Activated CD4-positive, alpha-beta T cell treated with anti-CD3 and anti-CD28 coated beads, Interleukin-2, amount 10 ng/mL, durations not matched to agents 7 days and 5 days (primary cell): ENCODE measurements at places on chromosomes 7 and 10.
A peak's percentile ranks its signal among the peaks of the same experiment; 100 is the strongest.

DNA sequence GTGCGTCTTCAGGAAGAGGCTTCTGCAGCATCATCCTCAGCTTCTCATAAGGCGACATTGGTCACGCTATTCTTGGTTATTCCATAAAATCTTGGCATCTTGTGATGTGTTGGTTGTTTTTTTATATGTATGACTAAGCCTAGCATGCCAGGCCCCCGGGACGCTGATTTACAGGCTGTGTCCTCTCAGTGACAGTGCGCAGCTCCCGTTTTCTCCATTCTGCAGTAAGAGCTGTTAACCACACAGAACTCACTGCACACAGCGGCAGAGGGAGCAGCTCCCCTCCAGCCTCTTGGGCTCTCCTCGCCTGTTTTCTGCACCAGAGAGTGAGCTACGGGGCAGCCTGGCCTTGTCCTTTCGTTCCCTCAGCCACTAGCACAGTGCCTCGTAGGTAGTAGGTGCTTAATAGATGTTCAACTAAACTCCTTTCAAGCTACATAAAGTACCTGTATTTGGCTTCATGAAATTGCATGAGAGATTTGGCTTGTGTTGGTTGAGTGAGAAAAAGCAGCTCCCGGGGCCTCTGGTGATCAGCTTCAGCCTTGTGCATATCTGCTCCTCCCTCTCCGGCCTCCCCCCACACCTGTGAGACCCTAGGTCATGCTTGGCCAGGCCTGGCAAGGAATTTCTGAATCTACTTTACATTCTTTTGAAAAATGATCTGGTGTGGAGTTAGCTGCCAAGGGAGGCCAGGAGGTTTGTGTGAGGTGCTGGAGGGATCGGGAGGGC is 116.2 kb downstream of the WDR37 start:
- no peak for DNase-seq

GRCh38 chr10:110850099-110850498 is 21.6 kb upstream of the PDCD4 start:
- DNase-seq: no peak

DNA sequence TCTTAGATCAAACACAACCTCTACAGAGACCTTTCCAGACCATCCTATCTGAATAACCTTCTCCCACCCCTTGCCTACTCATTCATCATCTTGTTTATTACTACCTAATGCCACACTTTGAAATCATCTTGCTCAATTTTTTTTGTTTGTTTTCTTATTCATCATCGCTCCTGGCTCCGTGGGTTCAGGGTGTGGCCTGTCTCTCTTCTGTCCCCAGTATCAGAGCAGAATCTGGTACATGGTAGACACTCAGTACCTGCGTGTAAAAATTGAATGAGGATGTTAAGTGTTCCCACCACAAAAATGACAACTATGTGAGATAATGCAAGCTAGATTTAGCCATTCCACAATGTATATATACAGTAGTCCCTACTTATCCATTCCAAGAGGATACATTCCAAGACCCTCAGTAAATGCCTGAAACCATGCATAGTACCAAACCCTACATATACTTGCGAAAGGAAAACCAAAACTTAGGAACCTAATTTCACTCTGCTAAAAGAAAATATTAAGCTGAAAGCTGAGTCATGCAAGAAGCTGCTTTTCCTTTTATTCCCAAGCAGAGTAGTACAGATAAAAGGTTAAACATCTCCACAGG is 72.1 kb upstream of the SEC61G start:
- DNase-seq: no peak

DNA sequence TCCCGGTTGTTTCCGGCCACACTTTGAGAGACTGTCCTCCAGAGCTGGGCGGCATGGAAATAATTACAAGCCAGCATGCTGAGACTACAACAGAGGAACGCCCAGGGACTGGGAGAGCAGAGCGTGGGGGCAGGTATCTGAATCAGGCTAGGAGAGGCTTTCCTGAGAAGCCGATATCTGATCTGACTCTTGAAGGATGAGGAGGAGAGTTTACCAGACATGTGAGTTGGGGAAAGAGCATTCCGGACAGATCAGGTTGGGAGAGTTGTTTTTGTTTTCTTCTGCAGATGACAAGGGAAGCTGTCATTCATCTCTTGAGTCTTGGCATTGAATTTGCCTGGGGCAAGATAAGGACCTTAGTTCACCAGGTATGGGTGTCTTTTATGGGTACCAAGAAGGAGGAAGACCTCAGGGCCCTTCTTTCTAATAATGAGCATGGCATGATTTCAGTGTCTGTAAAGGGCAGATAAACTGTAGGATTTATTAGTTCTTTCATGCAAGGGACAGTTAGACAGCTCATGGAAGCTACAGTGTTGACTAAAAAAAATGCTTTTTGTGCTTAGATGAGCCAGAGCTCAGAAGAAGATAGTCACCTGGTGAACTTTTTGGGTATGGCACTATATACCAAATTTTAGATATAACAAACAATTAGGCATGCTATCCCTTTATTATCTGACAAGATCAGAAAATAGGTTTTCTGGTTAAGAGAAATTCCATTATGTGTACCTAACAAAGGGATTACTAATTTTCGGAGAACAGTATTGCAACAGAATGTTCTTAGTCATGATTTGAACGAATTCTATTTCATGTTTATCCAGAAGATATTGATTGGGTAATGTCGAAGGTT is 36.2 kb downstream of the WBP1L start:
- no peak for DNase-seq

DNA sequence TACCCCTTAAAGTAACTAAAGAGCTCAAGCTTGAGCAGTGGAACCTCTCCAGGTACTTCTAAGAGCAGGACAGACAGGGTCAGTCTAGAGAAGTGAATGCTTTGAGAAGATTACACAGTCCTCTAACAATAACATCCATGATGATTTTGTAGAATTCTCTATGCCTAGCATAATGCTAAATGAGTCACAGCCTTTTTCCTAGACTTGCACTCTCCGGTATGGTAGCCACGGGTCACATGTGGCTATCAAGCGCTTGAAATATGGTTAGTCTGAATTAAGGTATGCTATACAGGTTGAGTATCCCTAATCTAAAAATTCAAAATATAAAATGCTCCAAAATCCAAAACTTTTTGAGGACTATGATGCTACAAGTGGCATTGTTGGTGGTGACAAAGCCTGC is 166.6 kb upstream of the MKLN1 start:
- DNase-seq: no peak

- DNase-seq: no peak
Observed at GRCh38 chr7:132760244-132760623, 184.0 kb upstream of the PLXNA4 start.

- DNase-seq: no peak
Observed at GRCh38 chr7:134527979-134528371, 608 bp downstream of the AKR1B10 start.

- DNase-seq: no peak
Observed at GRCh38 chr10:78552261-78552811, 516.4 kb upstream of the ZMIZ1 start.

DNA sequence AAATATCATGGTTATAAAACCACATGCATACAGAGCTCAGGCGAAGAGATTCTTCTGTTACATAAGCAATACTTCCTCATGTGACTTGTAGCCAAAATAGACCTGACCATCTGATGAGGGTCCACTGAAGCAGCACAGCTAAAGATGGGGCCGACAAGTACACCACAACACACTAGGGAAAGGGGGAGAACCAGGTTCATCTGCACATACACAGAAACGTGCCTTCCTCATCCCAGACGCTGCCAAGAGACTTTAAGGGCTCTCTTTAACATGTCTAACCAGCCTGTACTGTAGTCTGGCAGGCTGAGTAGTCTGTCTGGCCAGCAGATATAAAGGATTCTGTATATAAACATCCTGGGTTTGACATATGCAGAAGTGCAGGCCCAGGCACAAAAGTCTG is 30.3 kb downstream of the ERCC6 start:
- DNase-seq: no peak

DNA sequence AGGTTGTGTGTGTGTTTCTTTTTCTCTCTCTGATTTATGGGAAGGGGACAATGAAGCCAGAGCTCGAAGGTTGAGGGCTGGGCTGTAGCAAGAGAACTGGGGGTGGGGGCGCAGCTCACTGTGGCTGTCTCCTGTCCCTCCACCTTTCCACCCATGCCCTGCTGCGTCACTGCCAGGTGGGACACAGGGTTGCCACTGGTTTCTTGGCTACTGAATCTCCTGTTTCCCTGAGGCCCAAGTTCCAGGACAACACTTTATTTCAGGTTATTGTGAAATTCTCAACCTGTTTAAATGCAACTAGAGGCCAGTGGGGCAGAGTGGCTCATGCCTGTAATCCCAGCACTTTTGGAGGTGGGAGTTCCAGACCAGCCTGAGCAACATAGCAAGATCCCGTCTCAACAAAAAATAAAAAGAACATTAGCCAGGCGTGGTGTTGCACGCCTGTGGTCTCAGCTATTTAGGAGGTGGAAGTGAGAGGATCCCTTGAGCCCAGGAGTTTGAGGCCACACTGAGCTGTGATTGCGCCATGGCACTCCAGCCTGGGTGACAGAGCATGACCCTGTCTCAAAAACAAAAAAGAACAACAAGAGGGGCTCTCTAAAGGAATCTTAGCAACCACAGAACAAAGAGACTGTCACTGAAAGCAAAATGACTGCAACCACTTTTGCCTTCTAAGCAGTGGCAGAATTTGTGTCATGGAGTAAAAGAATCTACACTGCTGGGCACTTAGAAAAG is 22.6 kb downstream of the TBATA start:
- DNase-seq: no peak

GRCh38 chr7:21041666-21042065 is 255.0 kb upstream of the SP8 start:
- no peak for DNase-seq

DNA sequence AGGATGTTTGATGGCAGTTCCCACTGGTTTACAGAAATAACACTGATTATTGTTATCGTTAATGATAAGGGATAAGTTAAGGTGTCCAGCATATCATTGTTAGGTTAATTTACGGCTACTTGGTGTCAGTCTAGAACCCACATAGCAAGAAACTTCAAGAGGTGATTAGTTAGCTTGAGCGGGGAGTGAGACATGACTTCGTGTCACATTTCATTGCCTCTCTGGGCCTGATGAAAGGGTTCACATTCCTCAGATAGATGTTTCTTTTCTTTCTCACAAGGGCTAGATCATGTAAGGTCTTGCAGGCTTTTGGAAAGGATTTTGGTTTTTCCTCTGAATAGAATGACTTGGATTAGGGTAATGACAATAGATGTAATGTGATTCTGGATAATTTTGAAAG is 26.7 kb downstream of the WAC start:
- DNase-seq: no peak

DNA sequence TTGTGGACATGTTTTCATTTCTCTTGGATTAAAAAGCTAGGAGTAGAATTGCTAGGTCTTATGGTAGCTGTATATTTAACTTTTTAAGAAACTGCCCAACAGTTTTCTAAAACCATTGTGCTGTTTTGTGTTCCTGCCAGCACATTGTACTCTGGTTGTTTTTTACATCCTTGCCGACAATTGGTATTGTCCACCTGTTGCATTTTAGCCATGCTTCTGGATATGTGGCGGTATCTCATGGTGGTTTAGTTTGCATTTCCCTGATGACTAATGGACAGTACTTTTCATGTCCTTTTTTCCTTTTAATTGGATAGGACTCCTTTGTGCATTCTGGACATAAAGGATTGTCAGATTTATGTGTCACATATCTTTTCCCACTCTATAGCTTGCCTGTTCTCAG is 45.5 kb downstream of the STK17A start:
- no peak for DNase-seq

DNA sequence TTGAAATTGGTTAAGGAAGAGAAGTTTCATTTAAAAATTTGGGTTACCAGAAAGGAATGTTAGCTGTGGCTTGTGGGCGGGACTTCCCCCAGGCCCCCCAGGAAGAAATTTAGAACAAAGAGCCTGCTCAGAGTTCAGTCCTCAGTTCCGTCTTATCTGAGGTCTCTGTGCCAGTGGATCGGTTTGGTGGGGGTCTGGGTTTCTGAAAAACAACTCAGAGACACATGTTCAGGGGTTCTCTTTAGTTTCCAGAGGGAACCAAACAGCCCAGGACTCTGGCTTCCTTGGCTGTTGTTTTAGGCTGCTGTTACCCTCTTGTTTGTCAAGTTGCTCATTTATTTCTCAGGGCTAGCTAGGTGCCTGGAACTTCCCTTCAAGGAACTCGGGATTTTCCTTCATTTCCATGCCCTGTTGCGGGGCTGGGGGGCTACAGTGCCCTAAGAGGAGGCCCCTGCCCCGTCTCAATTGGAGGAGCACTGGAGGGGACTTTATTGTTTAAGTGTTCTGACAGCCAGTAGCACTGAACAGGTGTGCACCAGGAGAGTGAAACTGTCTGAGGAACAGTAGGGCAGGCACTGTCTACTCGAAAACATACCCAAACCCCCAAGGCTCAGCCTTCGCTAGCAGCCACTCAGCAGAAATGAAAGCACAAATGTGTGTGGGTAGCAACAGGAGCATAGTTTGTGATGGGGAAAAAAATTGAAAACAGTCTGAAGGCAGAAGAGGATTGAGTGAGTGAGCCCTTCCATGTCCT is 59.9 kb downstream of the ALOX5 start:
- peak; percentile 22 for DNase-seq

GRCh38 chr10:130790339-130790738 is 521.2 kb downstream of the TCERG1L start:
- DNase-seq: no peak

- no peak for DNase-seq
Observed at GRCh38 chr7:131908714-131909113, 352.3 kb upstream of the PODXL start.

GRCh38 chr7:88835147-88835728 is 39.7 kb upstream of the TEX47 start:
- no peak for DNase-seq

DNA sequence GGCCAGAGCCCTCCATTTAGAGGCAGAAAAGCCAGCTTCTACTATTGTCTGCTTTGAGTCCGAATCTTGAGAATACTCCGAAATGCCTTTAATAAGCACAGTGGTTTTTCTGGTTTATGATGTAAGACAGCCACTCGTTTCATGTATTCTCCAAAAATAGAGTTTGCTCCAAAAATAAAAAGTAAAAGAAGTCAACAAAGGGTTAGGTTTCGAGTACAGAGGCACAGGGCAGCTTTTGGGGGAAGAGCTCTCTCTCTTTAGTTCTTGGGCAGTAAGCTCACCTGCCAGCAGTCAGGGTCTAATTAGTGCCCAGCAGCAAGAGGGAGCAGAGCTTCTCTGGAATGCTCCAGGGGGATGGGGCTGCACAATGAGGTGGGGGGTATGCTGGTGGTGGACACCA is 20.2 kb downstream of the CREB3L2 start:
- DNase-seq: no peak

DNA sequence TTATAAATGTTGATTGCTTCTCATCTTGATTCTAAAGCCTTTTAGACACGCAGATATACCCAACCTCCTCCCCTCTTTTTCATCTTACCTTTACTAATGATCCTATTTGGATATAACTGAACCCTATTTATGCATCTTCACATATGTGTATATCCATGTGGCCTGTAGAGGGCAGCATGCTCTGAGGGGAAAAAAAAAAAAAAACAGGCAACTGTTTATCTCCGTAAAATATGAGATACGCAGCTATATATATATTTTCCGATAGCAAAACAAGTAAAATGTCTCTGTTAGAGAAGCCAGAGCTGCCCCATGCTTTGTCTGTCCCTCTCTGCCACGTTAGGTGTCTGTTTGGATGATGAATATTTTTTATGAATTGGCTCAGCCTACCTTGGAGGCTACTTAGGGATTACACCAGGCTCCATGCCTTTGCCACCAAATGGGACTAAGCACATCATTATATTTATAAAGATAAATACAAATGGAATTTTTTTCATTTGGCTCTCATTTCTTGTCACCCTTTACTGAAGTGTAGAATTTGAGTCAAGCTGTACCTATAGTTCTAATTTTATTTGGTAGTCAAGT is 174.8 kb upstream of the FZD1 start:
- DNase-seq: no peak
